Stimulated activated CD4-positive, alpha-beta T cell treated with anti-CD3 and anti-CD28 coated beads, Interleukin-2, amount 100 ng/mL, for 4 hours (primary cell): ENCODE measurements at places on chromosomes 7 and 10.

GRCh38 chr10:126704649-126705048, 34.2 kb upstream of the C10orf90 start:
- DNase-seq = no peak

DNA sequence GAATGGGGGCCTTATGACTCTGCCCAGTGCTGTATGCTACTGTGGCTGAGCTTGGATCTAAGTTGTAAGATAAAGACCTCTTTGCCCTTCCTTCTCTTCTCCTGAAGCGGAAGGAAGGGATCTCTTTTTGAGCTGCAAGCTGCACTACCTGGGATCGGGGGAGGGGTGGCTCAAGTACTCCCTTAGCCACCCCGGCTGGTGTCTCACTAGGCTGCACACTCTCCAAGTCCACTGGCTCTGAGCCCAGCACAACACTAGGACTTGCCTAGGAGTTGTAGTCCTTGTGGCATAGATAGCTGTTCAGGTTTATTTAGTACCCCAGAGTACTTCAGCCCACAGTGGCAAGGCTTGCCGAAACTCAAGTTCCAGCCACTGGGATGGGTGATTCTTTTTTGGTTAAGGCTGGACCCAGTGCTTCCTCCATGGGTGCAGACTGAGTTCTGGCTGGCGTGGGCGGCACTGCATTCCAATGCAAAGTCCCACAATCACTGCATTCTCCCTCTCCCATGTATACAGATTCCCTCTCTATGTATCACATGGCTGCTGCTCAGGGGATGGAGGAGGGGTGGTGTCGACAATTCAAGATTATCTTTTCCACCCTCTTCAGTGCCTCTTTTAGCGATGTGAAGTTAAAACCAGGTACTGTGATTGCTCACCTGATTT, 76.2 kb upstream of the SLC25A13 start:
- DNase-seq = no peak

GRCh38 chr7:138964624-138965436, 16.4 kb downstream of the KIAA1549 start:
- DNase-seq = no peak

DNA sequence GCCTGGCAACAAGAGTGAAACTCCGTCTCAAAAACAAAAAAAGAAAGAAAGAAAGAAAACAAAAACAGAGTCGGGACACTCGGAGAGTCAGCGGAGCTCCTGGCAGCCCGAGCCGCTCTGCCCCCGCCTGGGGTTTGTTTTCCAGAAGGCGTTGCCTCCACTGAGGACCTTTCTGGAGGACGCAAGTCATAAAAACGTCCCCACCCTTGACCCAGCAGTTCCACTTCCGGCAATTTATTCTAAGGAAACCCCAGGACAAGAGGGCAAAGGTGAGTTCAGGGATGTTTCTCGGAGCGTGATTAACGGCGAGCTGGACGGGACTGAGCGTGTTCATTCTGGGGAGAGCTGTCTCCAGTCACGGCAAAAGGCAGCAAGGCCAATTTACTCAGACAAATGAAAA, 27.0 kb upstream of the SUN1 start:
- no peak for DNase-seq

DNA sequence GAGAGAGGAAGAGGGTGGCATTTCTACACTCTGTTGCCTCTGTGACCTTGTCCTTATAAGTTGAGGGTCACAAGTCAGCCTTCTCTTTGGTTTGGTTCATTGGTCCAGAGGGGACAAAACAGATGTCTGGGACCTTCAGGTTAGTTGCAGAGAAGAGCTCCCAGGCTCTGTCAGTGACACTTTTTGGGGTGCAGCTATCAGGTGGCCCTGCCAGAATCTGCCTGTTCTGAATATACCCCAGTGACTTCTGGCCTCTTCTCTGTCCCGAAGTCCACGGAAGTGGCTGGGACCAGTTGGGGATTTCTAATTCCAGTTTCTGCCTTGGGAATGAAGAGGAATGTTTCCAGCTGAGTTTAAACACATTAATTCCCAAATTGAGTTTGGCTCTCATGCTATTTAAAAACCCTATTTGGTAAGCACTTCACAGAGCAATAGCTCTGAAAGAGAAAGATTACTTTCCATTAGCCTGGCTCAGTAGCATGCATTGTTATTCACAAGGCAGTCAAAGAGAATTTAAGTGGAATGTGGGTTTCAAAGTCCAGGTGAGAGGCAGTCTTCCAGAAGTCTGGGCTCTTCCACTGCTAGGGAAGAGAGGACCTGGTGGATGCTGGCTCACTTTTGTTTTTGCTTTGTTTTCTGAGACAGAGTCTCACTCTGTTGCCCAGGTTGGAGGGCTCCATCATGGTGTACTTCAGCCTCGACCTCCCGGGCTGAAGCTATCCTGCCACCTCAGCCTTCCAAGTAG, 237.8 kb upstream of the GALNT17 start:
- DNase-seq = no peak

DNA sequence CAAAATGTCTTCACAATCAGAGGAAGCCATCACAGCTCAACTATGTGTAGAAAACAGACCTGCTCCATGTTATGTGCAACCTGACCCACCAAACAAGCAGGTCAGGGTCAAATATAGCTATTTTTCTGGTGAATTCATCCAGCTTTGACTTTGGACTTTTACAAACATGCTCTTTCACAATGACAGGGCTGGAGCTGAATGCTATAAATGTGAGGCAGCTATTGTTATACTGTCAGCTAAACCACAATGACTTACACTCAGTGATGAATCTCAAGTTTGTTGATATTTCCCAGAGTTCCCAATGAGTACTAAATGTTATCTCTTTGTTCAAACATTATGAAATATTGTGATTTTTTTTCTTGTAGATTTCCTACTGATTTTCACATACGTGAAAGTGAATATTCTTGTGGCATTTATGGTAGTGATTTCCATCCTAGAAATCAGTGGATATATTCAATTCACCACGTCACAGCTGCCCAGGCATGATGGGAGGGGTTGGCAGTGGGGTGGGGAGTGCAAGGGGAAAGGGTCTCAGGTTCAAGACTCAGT, 2.5 kb upstream of the ITIH2 start:
- no peak for DNase-seq

DNA sequence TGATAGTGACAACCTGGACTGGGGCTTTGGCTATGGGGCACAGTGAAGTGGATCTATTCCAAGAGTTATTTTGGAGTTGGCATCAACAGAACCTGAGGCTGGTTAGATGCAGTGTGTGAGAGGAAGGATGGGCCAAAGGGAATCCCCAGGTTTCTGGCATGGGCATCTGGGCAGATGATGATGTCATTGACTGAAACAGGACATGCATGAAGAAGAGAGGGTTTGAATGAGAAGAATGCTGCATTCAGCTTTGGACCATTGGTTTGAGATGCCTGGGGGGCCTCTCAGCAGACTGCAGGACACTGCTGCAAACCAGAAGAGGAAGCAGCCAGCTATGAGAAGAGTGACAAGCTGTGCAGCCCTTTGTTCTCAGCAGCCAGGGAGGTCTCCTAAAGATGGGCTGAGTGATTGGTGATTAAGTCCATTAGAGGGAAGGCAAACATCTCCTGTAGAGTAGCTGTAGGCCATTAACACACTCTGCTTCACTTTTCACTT, 23.1 kb upstream of the PIK3CG start:
- DNase-seq = no peak

- no peak for DNase-seq
Observed at GRCh38 chr7:105935250-105935649, 27.8 kb upstream of the CDHR3 start.

- DNase-seq = no peak
Observed at GRCh38 chr7:149809215-149809614, 29.0 kb upstream of the ZNF862 start.

GRCh38 chr7:91569728-91570457, 305.7 kb downstream of the FZD1 start:
- DNase-seq = no peak

DNA sequence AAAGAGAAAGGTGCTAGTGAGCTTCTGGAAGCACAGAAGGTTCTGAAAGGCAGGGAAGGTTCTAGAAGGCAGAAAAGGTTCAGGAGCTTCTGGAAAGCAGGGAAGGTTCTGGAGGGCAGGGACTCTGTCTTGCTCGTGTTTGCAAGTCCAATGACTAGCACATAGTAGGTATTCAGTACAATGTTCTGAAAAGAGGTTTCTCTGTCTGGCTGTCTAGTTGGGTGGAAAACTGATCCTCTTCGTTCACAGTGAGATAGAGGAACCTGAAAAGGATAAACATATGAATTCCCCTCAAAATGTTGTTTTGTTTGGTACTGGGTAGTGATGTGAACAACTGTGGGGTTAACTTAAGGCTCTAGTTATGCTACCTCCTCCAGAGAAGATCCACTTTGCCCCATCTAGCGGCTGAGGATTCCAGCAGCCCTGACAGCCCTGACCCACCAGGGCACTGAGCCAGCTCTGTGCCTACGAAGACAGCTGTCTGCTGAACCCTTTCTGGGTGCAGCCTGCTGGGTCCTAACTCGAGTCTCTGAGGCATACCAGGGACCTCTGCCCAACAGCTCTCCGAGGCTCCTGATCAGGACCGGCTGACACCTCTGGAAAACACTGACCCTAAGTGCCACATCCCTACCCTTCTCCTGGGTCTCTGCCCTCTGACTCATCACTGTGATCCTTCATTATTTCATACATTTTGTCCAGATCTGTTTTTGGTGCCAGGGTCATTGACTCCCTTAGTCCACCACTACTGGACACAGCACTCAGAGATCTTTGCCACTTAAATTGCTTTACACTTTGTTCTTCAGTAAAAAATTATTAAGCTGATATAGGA, 15.4 kb downstream of the PTPRN2 start:
- DNase-seq = no peak

DNA sequence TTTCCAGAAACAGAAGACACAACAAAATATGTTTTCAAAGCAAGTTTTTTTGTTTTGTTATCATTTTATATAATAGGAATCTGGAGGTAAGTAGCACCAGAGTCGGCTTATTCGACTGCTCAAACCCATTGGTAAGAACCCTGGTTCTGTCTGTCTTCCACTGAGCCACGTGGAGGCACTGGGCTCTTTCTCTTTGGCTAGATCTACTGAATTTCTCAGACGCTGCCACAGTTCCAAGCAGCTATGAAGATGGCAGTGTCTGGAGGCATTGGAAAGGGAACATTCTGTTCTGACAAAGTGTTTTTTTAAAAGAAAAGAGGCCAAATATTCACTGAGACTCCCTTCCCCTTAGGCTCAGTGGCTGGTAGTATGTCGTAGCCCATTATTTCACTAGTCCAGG, 338.8 kb downstream of the NRG3 start:
- no peak for DNase-seq

DNA sequence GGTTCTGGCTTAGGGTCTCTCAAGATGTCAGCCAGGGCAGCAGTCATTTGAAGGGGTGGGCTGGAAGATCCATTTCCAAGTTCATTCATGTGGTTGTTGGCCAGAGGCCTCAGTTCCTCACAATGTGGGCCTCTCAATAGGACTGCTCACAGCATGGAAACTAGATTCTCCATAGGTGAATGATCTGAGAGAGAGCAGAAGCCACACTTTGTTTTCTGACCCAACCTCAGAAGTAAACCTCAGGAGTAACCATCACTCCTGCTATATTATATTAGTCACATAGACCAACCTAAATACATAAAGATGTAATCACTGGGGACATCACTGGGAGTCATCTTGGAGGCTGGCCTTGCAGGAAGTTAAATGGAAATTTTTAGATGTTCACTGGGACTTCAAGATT, 42.2 kb downstream of the GBF1 start:
- DNase-seq = no peak

GRCh38 chr10:103612462-103613365, 119.2 kb downstream of the NEURL1 start:
- DNase-seq = no peak

DNA sequence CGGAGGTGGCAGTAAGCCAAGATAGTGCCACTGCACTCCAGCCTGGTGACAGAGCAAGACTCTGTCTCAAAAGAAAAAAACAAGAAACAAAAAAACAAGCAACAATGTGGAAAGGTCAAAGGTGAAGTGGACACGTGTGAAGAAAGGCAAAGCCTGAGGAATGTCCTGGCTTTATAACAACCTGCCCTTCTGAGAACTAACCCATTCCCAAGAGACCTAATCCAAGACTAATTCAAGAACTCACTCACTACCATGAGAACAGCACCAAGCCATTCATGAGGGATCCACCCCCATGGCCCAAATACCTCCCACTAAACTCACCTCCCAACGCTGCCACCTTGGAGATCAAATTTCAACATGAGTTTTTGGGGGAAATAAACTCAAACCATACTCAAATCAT, 47.5 kb upstream of the KIF5B start:
- DNase-seq = no peak

DNA sequence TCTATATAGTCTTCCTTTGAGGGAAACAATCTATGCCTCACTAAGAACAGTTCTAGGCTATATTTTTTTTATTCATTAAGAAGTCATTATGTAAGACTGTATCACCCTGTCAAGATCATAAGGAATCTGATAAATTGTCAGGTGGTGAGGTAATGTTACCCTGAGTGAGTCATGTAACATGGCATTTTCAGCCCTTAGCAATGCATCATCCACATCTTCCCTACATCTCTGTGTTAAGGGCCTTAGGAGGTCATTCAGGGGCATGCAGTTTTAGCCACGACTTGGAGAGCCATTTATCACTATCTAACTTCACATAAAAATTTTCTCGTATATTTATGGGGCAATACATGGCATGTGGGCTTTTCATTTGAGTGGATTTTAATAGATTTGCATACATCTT, 924.5 kb upstream of the MBL2 start:
- DNase-seq = no peak
